ENCODE measurements at places on chromosomes 12 and 14.

DNA sequence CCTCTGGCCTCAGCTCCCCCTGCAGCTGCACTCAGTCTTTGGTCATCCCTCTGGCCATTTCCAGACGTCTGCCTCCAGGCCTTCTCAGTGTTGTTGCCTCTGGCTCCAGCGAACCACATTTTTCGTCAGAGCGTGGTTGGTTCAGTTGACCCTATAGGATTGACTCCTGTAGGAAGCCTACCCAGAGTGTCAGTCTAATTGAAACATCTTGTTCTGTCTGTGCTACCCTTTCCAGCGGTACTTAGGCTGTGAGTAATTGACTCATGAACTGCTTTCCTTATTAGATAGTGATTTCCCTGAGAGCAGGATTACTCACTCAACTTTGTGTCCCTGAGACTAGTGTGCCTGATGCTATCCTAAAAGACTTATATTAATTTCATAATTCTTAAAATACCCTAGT lies 373.2 kb downstream of the ATP23 start:
- no peak for DNase-seq

DNA sequence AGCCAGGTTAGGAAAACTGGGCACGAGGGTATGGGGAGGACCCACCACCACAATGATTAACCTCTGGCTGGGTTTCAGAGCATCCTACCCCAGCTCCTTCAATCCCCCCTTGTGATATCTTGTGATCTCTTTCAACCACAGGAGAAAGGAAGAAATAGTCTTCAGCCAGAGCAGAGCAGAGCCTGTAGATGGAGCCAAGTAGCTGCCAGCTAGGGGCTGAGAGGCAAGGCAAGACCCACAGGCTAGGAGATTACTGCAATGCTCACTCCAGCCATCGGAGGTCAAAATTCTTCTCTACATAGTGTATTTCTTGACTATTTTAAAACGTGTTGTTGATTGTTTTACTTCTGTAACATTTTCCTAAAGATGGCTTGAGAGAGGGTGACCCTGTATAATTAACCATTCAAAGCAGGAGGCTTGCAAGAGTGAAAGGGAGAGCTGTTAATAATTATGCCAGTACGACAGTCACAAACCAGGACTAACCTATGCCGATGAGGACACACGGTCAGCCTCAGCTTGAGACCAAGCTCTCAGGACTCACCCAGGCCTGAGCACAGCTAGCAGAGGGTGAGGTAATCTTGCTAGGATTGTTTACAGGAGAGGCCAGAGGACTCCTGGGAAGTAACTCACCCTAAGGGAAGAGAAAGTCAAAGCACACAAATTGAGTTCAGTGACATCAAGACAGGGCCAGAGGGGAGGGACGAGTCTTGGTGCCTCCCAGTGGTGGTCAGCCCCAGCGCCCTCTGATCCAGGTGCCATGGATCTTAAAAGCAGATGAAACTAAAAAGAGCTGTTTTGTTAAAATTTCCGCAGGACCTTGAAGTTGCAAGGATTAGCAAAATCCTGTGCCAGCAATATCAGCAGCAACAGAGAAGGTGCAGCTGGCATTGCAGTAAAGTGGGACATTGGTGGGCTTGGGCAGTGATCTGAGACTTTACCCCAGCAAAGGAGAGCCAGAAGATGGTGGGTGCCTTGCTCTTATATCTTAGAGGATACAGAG lies 29.8 kb upstream of the CDKN3 start:
- DNase-seq, result peak; percentile 8

DNA sequence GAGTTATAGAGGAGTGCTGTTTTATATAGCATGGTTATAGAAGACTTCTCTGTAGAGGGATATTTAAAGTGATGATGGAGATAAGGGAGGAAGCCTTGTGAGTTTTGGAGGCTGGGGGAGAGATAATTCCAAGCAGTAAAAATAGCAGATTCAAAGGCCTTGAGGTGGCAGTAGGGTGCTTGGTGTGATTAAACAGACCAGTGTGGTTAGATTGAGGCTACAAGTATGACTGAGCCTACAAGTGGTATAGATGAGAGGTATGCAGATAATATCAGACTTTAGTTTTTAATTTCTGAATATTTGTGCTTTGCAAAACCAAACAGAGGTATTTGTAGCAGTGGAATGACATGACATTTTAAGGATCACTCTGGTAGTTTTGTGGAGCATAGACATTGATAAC lies 20.3 kb downstream of the FANCM start:
- DNase-seq, result no peak

- DNase-seq, result no peak
These were observed 70.5 kb upstream of the ATP2B1 start for GRCh38 chr12:89779090-89779489.

- no peak for DNase-seq
These were observed 233.0 kb downstream of the EGLN3 start for GRCh38 chr14:33717866-33718265.

DNA sequence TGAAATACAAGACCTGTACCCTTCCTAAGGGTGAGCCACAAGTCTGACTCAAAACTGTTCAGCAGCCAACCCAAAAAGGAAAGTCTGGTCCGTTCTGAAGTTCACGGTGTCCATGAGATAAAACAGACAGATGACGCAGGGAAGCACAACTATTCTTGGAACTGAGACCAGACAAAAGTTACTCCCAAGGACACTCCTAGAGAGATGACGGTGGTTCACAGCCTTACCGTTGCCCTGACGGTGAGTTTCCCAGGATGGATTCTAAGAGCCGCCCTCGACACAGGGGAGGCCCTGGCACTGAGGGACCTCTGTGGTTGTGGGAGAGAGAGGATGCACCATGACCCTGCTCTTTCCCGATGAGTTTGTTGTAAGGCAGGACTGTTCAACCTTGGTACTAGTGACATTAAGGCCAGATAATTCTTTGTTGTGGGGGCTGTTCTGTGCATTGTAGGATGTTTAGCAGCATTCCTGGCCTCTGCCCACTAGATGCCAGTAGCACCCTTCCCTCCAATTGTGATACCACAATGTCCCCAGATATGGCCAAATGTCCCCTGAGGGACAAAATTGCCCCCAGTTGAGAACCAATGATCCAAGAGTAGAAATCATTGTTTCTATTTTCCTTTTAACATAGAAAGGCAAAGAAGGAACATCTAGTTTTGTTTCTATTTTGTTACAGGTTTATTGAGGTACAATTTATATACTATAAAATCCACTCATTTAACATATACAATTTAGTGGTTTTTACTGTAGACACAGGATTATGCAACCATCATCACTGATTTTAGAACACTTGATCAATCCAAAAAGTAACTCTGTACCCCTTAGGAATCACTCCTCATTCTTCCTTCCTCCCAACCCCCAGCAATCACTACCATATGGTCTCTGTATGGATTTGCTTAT lies 23.0 kb downstream of the OR10P1 start:
- DNase-seq, result no peak

DNA sequence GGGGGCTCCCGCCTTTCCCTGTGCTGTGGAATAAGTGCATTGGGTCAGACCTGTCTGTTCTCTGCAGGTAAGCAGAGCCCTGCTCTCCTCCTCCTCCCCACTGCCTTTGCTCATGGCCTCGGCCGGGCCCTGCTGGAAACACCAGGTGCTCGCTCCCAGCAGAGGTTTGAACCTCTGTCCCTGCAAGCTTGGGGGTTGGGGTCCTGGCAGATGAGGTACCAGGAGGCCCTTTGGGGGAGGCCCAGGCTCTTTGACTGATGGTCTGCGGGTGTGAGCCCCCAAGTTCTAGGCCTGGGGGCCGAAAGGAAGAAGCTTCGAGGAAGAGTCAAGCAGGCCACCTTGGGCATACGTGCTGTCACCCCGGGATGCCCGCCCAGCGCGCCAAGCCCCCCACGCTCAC lies 22.1 kb upstream of the CEP170B start:
- DNase-seq, result no peak

DNA sequence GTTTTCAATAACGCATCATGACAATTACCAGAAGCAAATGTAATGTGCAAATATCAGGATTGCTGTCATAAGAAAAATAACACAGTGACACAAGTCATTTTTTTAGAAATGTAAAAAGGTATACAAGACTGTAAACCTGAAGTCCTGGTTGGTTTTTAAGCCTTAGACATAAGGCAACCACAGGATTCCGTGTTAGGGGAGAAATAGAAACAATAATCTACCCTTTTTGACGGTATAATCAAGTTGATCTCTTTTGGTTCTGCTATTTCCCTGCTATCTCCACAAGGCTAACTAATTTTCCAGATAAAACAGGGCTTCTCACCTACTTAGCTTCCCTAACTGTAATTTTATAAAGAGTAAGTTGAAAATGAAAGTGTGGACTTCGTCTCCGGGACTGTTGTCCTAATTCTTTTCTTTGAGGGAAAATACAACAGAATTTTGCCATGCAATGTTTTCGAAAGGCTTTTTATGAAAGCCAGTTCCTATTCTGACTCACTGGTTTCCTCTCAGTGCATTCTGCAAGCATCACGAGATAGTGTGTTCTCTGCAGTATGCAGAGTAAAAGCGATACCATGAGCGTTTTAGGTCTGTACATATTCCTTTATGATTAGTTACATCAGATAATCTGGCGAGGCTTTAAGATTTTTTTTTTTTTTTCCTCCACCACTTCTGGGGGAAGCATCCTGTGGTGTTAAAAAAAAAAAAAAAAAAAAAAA lies 10.6 kb downstream of the MYO1H start:
- no peak for DNase-seq

DNA sequence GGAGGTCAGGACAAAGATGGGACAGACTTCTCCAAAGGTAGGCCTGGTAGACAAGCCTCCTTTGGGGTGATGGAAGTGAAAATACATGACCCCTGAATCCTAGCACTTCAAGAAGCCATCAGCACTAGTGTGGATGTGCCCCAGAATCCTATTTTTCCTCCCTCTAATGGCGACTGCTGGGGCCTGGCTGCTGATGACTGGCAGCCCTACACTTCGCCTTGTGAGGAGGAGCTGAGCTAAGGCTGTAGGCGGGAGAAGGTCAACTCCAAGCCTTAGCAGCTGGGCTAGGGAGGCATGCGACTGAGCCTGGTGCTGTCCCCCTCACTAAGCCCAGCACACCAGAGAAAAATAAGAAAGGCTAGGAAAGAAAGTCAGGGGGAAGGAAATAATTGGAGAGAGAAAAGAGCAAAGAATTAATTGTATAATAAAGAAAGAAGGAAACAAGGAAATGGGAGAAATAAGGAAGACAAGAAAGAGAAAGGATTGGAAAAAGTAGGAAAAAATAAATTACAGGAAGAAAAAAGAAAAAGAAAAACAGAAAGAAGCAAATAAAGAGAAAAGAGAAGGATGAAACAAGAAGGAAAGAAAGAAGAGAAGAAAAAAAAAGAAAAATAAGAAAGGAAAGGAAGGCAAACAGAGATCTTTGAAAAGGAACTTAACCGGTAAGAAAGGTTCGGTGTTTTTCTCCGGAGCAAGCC lies 4.7 kb upstream of the HOXC10 start:
- no peak for DNase-seq

- DNase-seq, result no peak
These were observed 279.8 kb upstream of the DIO2 start for GRCh38 chr14:80491131-80491530.

DNA sequence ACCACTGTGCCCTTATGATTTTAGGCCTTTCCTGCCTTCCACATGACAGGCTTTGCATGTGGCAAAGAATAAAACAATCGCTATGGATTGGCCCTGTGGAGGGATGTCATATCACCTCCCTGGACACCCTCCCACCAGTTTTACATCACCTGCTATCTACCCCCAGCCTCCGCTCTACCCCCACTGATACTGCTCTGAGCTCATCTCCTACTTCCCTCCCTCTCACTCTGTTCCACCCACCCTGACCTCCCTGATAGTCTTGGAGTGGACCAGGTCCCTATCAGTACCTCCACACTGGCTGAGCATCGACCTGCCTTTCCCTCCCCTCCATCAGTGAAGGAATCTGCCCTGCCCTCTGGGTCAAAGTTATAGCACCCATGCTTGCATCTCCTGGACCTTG lies 91.8 kb upstream of the FOXN3 start:
- no peak for DNase-seq

DNA sequence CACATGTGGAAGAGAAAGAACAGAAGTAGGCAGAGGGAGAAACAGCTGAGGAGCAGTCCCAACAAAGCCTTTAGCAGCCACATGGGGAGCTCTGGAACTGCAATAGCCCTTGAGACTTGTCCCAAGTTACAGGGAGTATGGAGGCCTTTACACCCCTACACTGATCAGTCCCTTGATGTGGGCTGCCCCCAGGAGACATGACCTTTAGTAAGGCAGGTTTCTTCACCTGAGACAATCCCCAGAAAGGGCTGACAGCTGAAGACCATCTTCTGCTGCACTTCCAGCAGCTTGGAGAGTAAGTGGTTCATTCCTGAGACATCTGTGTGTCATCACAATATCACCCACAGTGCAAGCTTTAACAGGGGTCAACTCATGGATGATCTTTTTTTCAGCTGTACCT lies 8.6 kb upstream of the SNAPC1 start:
- DNase-seq, result no peak

GRCh38 chr12:77697126-77697525 lies 133.6 kb upstream of the NAV3 start:
- no peak for DNase-seq

GRCh38 chr14:62710811-62711210 lies 334.4 kb downstream of the KCNH5 start:
- DNase-seq, result no peak

DNA sequence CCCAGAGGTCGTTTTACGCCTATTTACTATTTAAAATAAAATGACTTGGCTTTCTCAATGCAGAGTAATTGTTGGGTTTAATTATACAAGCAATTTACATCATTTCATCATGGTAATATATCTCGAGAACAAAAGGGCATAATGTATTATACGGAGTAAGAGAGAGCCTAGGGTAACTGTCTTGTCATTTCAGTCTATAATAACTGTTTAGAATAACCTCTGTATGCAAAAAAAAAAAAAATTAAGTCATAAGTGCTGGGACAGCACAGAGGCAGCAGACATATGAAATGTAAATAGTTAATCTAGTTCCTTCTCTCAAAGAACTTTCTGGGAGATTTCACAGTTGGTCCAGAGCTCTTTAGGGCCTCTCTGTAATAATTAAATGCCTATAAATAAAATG lies 284.9 kb downstream of the TMTC2 start:
- DNase-seq, result no peak

DNA sequence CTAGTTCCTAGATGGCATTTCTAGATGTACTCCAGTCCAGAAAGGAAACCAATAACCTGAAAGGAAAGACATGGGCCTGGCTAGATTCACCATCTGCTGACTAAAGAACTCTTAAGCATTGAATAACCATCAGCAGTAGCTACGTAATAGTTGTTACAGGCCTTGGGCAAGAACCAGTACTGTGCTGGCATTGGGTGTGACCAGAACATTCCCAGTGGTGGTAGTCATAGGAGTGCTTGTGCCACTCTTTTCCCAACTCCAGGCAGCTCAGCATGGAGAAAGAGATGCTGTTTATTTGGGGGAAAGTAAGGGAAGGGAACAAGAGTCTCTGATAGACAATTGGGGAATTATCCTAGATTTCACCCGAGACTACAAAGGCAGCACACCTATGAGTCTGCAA lies 333.3 kb downstream of the SLC16A7 start:
- DNase-seq, result no peak

DNA sequence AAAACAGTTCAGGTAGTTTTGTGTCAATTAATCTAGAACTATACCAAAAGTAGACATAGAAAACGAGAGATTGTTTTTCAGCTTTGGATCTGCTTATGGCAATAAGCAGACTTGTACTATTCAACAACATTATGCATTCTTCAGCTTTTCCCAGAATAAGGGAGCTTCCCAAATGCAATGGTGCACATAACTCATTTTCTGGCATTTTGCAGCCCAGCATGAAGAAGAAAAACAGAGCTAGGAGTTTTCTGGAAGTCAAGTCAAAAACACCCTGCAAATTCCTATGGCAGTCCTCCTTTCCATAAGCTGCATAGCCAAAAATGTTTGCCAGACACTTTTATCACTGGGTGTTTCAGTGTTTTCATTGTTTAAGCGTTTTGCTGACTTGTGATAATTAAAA lies 314.7 kb downstream of the NAV3 start:
- DNase-seq, result no peak

Data from stimulated activated CD4-positive, alpha-beta T cell treated with anti-CD3 and anti-CD28 coated beads, Interleukin-4, amount 100 ng/mL, for 4 hours (primary cell).